ENCODE measurements at places on chromosomes 1 and 21. TPM values are rescaled to one million over a fixed set of nuclear protein-coding genes. Genes with fewer than 3 reads are reported as not detected.

DAB1 gene
- 0.94 TPM for polyA plus RNA-seq

MTF2 gene
- 47.9 TPM for polyA plus RNA-seq

DNA sequence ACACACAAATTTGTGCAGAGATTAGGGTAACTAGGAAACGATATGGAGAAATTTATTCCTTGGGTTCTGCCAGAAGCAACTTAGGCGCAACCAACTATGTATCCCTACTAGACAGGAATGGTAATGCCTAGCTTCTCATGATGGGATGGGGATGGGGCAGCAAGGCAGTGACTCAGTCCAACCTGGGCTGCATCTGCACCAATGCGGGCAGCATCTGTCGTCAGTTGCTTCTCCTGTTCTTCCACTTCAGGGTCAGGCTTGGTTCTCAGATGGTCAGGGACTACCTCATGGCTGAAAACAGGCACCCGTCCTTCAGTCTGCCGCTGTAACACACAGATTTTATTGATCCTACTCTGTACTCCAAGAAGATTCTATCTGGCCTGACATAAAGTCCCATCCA, 2.9 kb downstream of the MED8 start:
- no peak for DNase-seq

GRCh38 chr1:109216662-109217061, 2.9 kb downstream of the SARS1 start:
- DNase-seq: no peak
